A549 treated with AZD2906 at 1 μM for 4 hours (cell line): ENCODE measurements at places on chromosomes 1 and 21. TPM values are rescaled to one million over a fixed set of nuclear protein-coding genes. Genes with fewer than 3 reads are reported as not detected.

The ATP8B2 gene
- 30.7 to 36.3 TPM (median 35.6 TPM) in 5 replicates for total RNA-seq

The ASPM gene
- 17.6 to 22.5 TPM (median 20.6 TPM) in 5 replicates for total RNA-seq

The CIART gene
- 1.8 to 3.5 TPM (median 2.5 TPM) in 5 replicates for total RNA-seq

The SMG7 gene
- total RNA-seq, result 29.4 to 37.7 TPM (median 32.0 TPM) in 5 replicates

The PTAFR gene
- total RNA-seq, result 0.09 to 0.17 TPM (median 0.13 TPM) in 5 replicates

The YRDC gene
- total RNA-seq, result 11.3 to 18.7 TPM (median 16.4 TPM) in 5 replicates

The LORICRIN gene
- total RNA-seq, result 0.06 TPM in 1 of 5 replicates, not detected in the others

The GIPC2 gene
- 0.01 to 0.06 TPM (median 0.02 TPM) in 5 replicates for total RNA-seq

The IKBKE gene
- total RNA-seq, result 5.1 to 6.6 TPM (median 5.5 TPM) in 5 replicates

The FALEC gene
- 0.13 to 0.35 TPM (median 0.26 TPM) in 4 of 5 replicates, not detected in the other for total RNA-seq

The ENAH gene
- total RNA-seq, result 65.6 to 105 TPM (median 82.9 TPM) in 5 replicates

The C1orf159 gene
- 8.2 to 14.5 TPM (median 13.7 TPM) in 5 replicates for total RNA-seq

The SH2D1B gene
- 0.10 to 0.20 TPM (median 0.10 TPM) in 5 replicates for total RNA-seq

The PIK3CD gene
- 9.0 to 10.2 TPM (median 9.6 TPM) in 5 replicates for total RNA-seq

The SYT14 gene
- 0.03 to 0.09 TPM (median 0.07 TPM) in 5 replicates for total RNA-seq

The IRF6 gene
- 0.13 to 0.30 TPM (median 0.15 TPM) in 5 replicates for total RNA-seq

The SLC1A7 gene
- total RNA-seq, result 0.03 TPM in 1 of 5 replicates, not detected in the others

The TPTE gene
- not detected in 5 replicates for total RNA-seq

The EDN2 gene
- 35.9 to 53.7 TPM (median 46.3 TPM) in 5 replicates for total RNA-seq

The CLDN14 gene
- total RNA-seq, result 0.07 TPM in 1 of 5 replicates, not detected in the others

The GOLT1A gene
- total RNA-seq, result 3.3 to 7.0 TPM (median 5.1 TPM) in 5 replicates

The CD5L gene
- not detected in 5 replicates for total RNA-seq

The HCRTR1 gene
- total RNA-seq, result 0.09 TPM in 1 of 5 replicates, not detected in the others

The ANKRD45 gene
- 0.08 to 0.24 TPM (median 0.15 TPM) in 5 replicates for total RNA-seq

The GJA9 gene
- 0.03 TPM in 1 of 5 replicates, not detected in the others for total RNA-seq

The RXFP4 gene
- total RNA-seq, result not detected in 5 replicates

The ASTN1 gene
- not detected in 5 replicates for total RNA-seq

The SH2D5 gene
- 11.6 to 15.5 TPM (median 13.1 TPM) in 5 replicates for total RNA-seq

The CFHR5 gene
- total RNA-seq, result not detected in 5 replicates

The FAM167B gene
- 0.29 to 0.88 TPM (median 0.45 TPM) in 5 replicates for total RNA-seq

The DNTTIP2 gene
- 34.9 to 43.2 TPM (median 36.9 TPM) in 5 replicates for total RNA-seq

The POGZ gene
- total RNA-seq, result 18.4 to 21.7 TPM (median 19.6 TPM) in 5 replicates

The NMNAT1 gene
- 2.0 to 3.5 TPM (median 2.2 TPM) in 5 replicates for total RNA-seq

The ETNK2 gene
- total RNA-seq, result 21.2 to 27.6 TPM (median 23.9 TPM) in 5 replicates
